ENCODE measurements at places on chromosomes 13 and 19.

- DNase-seq: no peak
Observed at GRCh38 chr19:4090356-4091220, 23.9 kb upstream of the ZBTB7A start.

- DNase-seq: no peak
Observed at GRCh38 chr13:75635101-75635827, 866 bp upstream of the LMO7 start.

DNA sequence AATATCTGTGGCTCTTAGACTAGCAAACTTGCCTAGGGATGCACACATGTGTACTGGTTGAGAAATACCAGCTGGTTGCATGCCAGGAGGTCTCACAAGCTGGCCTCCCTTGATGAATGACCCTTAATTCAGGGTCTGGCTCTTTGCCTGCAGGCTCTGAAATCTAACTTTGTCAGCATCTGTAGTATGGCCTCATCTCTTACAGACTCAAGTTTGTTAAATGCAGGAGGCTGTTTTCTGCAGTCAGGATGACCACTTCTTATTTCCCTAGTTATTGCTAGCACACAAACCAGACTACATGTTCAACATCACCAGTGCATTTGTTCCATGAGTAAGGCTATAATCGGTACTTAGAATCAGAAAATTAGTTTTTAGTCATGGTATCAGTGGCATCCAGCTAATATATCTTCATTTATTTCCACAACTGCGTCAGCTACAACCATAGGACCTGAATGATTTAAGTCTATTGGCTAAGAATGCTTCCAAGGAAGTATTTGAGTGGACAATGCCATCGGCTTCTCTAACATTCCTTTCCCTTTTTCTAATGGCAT lies 23.3 kb upstream of the POSTN start:
- DNase-seq: no peak

DNA sequence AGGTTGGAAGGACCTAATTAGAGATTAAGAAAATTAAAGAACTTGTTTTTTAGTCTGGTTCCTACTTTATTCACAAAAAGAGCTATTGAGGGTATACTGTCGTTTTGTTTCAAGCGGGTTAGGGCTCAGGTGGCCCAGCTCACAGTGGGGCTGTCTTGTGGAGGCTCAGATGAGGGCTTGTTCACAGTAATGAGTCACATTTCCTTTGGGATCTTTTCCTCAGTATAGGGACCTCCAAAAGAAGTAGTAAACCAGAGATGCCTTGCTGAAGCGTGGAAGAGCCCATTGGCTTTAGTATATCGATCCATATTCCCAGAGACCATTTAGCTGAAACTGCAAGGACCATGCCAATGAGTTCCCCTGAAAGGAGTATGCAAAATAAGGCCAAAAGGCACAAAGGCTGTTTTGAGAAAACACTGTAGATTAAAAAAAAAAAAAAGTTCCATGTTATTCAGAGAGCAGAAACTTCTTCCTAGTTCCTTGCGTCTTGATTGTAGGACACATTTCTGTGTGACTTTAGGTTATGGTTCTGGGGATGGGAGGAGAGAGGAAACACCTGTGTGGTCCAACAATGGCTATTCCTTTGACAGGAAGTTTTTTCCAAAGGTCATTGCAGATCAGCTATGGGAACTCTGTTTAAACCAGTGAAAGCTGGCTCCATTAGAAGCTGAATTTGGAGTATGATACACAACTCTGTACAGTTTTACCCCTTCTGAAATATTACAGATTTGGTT lies 32.8 kb upstream of the GPI start:
- no peak for DNase-seq

GRCh38 chr19:18932216-18932841 lies 8.7 kb downstream of the HOMER3 start:
- DNase-seq: peak; percentile 93

Data from stimulated activated CD4-positive, alpha-beta T cell treated with anti-CD3 and anti-CD28 coated beads, TNF-alpha, amount 100 ng/mL, for 48 hours (primary cell).